Stimulated activated CD8-positive, alpha-beta memory T cell treated with anti-CD3 and anti-CD28 coated beads, Interleukin-15, amount 100 ng/mL, for 1 hour (primary cell): ENCODE measurements at places on chromosomes 5 and 9.

DNA sequence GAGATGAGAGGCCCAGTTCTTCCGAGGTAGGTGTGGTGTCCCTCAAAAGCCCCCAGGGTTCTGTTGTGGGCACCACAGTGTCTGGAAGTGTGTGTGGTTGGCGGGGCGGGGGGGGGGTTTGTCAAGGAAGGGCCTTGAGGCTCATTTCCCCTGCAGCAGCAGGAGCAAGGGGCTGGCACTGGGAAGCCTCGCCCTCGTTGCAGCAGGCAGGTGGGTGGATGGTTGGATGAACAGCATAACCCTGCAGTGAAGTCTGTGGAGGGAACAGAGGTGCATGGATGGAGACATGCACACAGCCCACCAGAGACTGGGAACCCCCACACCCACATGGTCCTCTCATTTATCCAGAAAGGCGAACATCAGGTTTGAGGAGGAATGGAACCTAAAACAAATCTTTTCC, 2.0 kb upstream of the SPATA31E1 start:
- DNase-seq, result no peak

DNA sequence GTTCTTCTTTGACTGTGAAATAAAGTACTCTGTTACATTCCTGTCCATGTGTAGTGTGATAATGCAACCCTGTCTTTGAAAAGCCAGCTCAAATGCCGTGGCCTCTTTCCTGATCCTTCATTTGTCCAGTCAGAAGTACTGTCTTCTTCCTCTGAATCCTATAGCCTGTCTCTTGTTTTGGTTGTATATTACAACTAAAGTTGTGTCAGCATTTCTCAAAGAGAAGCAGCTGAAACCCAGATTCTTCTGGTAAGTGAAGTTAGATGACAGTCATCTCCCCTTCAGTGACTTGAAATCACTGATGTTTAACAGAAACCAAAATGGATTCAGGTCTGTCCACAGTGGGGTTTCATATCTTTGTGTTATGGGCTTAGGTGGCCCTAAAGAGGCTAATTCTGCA, 196.2 kb downstream of the PCSK1 start:
- no peak for DNase-seq

DNA sequence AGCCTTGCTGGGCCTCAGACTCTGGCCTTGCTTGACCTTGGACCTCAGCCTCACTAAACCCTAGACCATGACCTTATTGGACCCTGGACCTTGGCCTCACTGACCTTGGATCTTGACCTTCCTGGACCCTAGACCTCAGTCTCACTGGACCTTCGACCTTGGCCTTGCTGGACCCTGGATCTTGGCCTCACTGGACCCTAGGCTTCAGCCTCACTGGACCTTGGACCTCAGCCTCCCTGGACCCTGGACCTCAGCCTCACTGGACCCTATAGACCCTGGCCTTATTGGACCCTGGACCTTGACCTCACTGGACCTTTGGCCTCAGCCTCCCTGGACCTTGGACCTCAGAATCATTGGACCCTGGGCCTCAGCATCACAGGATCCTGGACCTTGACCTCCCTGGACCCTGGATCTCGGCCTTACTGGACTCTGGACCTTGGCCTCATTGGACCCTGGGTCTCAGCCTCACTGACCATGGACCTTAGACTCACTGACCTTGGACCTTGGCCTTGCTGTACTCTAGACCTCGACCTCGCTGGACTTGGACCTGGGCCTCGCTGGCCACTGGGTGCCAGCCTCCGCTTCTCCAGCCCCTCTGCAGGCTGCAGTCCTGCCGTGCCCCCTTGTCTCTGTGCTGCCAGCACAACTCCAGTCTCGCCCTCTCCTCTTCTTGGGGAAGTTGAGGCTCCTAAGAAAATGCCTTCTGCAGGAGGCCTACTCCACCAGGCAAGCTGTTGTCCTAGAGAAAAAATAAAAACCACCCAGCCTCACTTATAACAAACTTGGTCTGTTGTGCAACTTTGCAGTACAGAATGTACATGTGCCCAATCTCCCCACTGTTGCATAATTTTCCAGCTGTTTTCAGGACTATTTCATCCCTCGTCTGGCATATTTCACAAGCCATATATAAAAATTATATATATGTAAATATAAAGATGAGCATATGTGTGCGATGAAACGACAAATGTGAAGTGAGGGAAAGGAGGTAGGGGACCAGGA, 11.0 kb upstream of the ADAMTS2 start:
- DNase-seq, result no peak

DNA sequence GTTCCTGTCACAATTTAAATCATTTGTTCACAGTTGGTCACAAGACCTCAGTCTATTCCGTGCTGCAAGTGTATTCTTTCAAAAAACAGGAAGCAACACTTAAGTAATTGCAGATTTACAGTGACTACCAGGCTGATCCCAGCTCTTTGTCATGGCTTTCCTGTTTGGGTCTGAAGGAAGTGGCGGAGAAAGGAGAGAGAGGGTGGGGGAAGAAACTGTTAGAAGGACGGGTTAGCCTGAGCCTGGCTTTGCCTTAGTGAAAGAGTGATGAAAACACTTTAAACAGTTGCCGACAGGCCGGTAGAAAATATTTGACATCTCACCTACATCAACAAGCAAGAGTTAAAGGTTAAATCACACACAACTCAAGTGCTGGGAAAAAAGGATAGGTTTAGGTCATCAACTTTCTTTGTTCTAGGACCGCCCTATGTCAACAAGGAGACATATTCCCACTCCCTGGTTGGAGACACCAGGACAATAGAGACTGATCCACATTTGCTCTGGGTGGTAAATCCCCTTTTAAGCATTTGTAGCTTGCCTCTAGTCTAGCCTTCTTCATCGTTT, 102.2 kb upstream of the DAB2 start:
- no peak for DNase-seq

DNA sequence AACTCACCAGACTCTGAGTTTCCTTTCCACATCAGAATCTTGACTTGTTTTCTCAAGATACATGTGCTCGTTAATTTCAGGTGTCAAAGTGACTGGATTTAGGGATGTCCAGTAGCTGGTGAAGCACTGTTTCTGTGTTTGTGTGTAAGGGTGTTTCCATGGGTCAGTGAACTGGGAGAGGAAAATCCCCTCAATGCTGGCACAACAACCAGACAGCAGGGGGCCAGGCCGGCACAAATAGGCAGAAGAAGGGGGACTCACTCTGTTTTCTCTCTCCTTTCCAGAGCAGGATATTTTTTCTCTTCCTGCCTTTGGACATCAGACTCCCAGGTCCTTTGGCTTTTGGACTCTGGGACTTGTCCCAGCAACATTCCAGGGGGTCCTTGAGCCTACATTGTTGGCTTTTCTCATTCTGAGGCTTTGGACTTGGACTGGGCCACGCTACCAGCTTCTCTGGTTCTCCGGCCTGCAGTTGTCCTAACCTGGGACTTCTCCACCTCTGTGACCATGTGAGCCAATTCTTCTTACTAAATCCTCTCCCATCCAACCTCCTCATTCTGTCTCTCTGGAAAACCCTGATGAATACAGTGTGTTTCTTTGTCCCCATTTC, 144.0 kb downstream of the CAAP1 start:
- DNase-seq, result no peak

GRCh38 chr5:10761933-10762775, 1.1 kb upstream of the DAP start:
- DNase-seq, result no peak

- no peak for DNase-seq
Measured at GRCh38 chr5:143521141-143521540, 117.7 kb upstream of the NR3C1 start.

DNA sequence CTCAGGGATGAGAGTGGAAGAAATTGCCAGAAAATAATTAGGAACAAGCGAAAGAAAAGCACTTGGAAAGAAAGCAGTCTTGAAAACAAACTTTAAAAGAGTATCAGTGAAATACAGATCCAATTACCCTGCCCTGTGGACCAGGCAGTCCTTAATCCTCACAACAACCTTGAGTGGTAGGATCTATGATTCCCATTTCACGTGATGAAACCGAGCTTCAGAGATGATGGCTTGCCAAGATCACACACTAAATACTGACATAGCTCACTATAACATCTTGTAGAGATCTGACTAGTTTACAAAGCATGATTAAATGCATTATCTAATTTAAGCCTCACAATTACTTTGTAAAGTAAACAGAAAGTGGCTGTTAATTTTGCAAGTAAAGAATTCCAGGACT, 55.5 kb upstream of the ABCA1 start:
- no peak for DNase-seq

GRCh38 chr9:97849980-97850379, 3.0 kb upstream of the FOXE1 start:
- DNase-seq, result no peak

DNA sequence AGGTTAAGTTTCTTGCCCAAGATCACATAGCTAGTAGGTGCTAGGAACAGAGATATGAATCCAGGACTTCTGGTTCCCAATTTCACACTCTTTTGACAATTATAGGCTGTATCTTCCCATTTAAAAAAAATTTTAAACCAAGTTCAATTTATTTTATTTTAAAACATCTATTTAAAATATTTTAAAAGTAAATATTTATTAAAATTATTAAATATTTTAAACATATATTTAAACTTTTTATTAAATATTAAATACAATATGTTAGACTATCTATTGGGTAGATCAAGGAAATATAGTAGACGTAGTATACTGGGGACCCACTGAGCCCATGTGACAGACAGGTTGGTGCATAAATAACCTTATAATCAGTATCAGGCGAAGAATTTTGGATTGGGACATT, 54.8 kb downstream of the GLRA1 start:
- no peak for DNase-seq

DNA sequence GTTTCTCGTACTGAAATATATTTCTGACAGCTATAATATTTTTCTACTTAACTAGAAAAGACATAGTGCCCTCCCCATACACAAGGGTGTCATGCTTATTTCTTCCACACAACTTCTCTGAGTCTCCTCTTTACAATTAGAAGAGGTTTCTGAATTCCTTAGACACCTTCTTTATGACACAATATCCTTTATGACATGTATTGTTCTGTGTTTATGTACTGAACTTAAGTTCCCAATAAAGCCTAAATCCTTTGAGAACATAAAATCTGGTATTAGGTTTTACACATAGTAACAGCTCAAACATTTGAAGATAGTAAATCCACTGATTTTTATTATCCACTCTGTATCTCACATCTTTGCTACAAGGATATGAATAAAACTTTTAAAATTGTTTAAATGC, 32.5 kb downstream of the GRAMD2B start:
- no peak for DNase-seq

DNA sequence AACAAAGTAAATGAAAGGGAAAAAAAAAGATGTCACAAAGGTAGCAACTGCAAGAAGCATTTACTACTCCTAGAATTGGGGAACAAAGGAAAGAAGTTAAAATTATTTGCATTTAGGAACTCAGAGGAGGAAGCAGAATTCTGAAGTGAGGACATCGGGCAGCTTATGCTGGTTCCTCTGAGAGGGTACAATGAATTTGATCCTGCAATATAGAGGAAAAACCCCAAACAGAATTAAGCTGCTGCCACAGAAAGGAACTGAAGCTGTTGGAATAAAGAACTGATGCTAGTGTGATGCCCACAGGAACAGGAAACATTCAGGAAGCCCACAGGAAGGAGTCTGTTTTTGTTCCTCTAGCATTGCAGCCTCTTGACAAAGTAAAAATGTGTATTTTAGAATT, 22.3 kb upstream of the TBCA start:
- no peak for DNase-seq

DNA sequence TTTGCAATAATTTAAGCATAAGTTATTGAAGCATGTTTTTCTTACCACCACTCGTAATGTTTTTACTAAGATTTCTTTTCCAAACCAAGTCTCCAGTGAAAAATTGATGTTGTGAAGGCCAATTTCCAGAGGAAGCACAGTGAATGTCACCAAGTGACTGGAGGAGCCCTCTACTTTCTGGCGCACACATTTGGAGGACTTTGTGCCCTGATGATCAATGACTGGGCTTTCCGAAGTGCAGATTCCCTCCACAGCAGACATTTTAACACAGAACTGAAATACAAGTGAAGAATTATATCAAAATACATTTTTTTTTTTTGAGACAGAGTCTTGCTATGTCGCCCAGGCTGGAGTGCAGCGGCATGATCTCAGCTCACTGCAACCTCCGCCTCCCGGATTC, 52.6 kb downstream of the C5 start:
- DNase-seq, result no peak

GRCh38 chr9:138069731-138070456, 192.3 kb downstream of the CACNA1B start:
- DNase-seq, result no peak

GRCh38 chr5:73592551-73592950, 27.0 kb downstream of the UTP15 start:
- DNase-seq, result no peak

- DNase-seq, result no peak
Measured at GRCh38 chr9:132078699-132079356, 839 bp downstream of the MED27 start.

DNA sequence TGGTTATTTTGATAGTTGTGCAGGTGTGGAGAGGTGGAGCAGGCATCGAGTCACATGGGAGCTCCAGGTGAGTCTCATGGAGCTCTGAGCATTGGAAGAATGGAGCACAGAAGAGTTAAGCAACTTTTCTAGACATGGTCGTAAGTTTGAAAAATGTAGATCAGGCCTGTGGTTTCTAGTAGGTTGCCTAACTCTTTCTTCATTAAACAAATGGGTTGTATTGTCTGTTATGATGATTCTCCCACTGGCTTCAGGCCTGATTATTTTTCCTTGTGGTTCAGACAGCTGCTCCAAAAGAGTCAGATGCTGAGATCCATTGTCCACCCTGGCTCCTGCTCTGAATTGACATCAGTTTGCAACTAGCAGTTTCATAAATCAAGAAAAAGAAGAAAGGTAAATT, 80.3 kb upstream of the RPS23 start:
- no peak for DNase-seq

- DNase-seq, result no peak
Measured at GRCh38 chr9:131405858-131406537, 12.1 kb downstream of the PRRC2B start.

- DNase-seq, result no peak
Measured at GRCh38 chr9:26292943-26293342, 599.7 kb downstream of the CAAP1 start.

GRCh38 chr9:8428389-8428788, 628.8 kb upstream of the DMAC1 start:
- no peak for DNase-seq

- DNase-seq, result no peak
Measured at GRCh38 chr5:115599502-115599901, 2.8 kb downstream of the TICAM2 start.

GRCh38 chr9:88775559-88775958, 215.7 kb upstream of the S1PR3 start:
- no peak for DNase-seq

DNA sequence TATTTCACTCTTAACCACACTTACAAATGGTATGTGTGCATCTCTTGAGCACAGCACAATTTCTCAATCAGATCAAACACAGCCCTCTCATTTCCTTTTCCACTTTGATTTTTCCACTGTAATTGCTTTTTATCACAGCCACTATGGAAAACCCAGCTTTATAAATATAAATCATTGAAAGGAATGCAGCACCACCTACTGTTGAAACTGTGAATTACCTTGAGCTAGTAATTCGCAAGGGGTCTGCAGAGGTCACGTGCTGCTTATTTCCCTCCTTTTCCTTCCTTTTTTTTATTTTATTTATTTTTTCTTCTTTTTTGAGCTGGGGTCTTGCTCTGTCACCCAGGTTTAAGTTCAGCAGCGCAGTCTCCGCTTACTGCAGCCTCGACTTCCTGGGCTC, 76.9 kb downstream of the CDH6 start:
- DNase-seq, result no peak
